A172 (cell line): ENCODE measurements at places on chromosomes 11 and 22. TPM values are rescaled to one million over a fixed set of nuclear protein-coding genes. Genes with fewer than 3 reads are reported as not detected.

GRCh38 chr11:120532832-120533196 is 21.3 kb downstream of the GRIK4 start:
- peak; percentile 6 for DNase-seq

FOLH1 gene
- not detected in 2 replicates for total RNA-seq

DNA sequence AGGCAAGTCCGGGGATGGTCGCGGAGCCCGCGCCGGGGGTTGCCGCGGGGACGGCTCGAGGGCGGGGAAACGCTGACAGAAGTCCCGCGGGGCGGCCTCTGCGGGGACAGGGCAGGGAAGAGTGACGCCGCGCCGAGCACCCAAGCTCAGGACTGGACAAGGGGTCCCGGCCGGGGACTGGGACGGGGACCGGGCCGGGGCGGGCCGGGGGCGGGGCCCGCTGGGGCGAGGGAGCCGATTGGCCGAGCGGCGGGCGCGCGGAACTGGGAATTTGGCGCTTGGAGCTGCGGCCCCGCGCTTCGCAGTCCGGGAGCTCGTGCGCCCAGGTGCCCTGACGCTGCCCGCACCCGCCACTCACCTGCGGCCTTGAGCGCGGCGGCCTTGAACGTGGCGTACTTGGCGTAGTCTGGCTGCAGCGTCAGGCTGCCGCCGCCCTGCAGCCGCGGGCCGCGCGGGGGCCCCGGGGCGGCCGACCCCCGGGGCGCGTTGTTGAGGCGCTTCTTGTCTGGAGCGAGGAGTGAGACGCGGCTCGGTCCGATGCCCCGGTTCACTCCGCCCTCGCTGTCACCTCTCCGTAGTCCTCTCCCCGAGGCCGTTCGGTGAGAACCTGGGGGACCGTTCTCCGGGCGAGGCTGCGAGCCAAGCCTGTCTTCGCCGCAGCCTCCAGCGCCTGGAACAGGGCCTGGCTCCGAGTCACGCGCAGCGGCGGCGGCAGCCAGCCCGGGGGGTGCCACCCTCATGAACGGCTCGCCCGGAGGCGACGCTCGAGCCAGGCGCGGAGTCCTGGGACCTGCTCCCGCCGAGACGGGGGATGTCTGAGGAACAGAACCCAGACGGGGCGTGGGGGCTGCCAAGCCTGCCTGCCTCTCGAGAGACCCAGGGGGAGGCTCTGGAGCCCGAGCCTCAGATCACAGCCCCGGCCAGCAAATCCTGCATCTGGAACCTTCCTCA is 4.5 kb downstream of the SHISA8 start:
- no peak for DNase-seq

- no peak for DNase-seq
Measured at GRCh38 chr22:39294571-39295468, 24.6 kb downstream of the RPL3 start.

DNA sequence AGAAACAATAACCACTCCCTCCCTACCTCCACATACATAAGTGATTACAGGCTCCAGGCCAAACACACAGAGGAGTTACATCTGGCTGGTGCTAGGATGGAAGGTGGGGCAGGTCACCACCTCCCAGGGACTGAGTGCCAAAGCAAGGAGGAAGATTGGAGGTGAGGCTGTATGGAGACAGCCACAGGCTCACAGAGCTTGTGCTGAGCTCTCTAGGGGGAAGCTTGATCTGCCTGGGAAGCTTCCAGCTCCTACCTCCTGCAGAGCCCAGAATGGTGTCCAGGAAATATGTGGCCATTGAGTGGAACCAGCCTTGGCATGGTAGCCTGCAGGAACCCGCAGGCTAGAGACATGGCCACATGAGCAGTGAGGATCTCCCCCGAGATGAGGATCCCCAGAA is 3.6 kb upstream of the MED15 start:
- peak; percentile 52 for DNase-seq

MIEF1 gene
- total RNA-seq = 14.0 and 15.8 TPM in 2 replicates

- no peak for DNase-seq
Measured at GRCh38 chr22:41117127-41117965, 25.0 kb downstream of the EP300 start.

DNA sequence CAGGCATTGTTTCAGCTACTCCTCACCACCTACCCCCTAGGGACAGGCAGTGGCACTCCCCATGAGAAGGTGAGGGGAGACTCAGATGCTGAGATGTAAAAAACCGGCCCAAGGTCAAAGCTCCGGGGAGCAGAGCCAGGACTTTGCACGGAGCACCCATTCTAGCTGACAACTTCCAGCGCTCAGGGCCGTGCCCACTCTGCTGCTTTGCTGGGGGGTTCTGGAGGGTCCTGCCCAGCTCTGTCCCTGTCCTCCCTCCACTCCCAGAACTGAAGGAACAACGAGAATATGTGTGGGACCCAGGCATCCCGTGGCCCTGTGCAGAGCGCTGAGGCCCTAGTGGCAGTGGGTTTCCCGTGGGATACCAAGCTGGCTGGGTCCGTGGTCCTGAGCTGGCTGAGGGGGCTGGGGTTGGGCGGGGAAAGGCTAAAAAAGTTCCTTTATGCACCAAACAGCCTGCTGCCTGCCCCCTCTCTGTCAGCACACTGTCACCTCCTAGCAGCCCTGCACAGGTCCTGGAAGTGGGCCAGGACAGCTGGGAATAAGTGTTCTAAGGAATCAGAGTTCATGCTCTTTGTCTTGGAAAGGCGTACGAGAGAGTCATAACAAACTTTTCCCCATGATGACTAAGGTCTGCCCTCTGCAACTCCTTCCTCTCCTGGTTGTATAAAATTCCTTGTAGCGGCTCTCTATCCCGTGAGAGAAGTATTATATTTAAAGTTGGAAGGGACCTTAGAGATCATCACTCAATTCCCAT is 1.9 kb downstream of the MS4A10 start:
- DNase-seq = peak; percentile 50

- no peak for DNase-seq
Measured at GRCh38 chr22:26547426-26547825, 35.2 kb upstream of the TFIP11 start.

GPR152 gene
- total RNA-seq = not detected in 2 replicates

DNA sequence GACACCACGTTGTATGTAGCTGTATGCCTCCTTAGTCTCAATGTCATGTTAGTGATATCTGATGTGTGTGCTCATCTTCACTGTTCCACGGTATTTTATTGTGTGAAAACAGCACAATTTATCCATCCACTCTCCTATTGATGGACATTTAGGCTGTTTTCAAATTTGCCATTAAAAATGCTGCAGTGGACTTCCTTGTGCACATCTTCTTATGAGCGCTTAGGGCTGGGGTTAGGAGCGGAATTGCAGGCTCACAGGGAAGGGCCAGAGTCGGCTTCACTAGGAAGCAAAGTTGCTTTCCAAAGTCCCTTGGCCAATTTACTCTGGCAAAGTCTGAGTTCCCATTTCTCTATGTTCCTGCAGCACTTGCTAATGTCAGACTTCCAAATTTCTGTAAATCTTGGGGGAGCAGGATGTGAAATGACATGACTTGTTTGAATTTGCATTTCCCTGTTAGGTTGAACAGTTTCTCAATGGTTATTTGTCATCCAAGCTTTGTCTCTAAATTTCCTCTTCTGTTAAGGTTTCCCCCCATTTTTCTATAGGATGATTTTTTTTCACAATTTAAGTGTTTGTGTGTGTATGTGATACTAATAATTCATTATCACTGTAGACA is 75.4 kb downstream of the MYEOV start:
- no peak for DNase-seq

DNA sequence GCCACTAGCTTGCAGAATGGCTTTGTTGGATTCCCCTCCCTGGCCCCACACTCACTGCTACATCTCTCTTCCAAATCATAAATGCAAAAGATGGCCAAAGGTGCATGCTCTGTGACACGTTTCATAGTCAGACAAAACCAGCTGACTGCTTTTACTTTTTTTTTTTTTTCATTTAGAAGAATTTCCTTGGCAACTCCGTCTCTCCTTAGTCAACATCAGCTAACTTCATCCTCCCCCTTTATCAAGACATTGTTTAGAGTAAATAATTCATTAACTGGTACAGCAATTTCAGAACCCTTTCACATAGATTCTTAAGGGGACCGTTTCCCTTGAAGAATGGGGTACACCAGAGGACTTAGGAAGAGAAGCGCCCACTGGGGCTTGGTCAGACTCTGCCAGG is 16.0 kb downstream of the KCNQ1OT1 start:
- DNase-seq = no peak

GRCh38 chr11:38305682-38306081 is 1707.6 kb upstream of the RAG2 start:
- no peak for DNase-seq

- peak; percentile 83 for DNase-seq
Measured at GRCh38 chr22:35921777-35922176, 106.8 kb downstream of the RBFOX2 start.

OR4A16 gene
- not detected in 2 replicates for total RNA-seq

GRCh38 chr11:133137270-133137669 is 395.0 kb downstream of the OPCML start:
- no peak for DNase-seq

GRCh38 chr11:70400643-70401042 is 2.3 kb downstream of the CTTN start:
- no peak for DNase-seq

PKDREJ gene
- total RNA-seq = under 0.01 TPM in 1 of 2 replicates, not detected in the other

- no peak for DNase-seq
Measured at GRCh38 chr11:47941907-47942558, 38.3 kb upstream of the PTPRJ start.

CAPN5 gene
- 15.2 and 18.3 TPM in 2 replicates for total RNA-seq

DNA sequence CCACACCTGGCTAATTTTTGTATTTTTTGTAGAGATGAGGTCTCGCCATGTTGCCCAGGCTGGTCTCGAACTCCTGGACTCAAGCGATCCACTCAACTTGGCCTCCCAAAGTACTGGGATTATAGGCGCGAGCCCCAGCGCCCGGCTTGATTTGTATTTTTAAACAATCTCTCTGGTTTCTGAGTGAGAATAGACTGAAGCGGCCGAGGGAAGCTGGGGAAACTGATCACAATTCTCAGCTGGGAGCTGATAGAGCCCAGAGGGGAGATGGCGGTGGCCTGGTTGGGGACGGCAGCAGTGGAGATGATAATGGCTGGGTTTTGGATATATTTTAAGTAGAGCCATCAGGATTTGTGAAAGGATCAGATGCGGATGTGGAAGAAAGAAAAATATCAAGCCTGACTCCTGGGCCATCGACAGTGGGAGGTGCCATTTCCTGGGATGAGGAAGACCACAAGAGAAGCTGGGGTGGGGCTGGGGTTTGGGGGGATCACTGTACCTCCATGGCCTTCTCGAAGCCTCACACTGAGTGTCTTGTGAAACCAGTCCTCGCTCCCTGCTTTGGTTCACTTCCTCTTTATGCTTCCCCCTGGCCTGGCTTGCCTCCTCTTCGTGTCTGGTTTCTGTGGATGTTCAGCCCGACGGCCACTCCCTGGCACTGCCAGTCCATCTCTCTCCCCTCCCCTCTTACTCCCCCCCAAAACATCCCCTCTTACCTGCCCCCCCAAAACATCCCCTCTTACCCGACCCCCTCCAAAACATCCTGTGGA is 51.9 kb downstream of the IGLL1 start:
- DNase-seq = no peak

DNA sequence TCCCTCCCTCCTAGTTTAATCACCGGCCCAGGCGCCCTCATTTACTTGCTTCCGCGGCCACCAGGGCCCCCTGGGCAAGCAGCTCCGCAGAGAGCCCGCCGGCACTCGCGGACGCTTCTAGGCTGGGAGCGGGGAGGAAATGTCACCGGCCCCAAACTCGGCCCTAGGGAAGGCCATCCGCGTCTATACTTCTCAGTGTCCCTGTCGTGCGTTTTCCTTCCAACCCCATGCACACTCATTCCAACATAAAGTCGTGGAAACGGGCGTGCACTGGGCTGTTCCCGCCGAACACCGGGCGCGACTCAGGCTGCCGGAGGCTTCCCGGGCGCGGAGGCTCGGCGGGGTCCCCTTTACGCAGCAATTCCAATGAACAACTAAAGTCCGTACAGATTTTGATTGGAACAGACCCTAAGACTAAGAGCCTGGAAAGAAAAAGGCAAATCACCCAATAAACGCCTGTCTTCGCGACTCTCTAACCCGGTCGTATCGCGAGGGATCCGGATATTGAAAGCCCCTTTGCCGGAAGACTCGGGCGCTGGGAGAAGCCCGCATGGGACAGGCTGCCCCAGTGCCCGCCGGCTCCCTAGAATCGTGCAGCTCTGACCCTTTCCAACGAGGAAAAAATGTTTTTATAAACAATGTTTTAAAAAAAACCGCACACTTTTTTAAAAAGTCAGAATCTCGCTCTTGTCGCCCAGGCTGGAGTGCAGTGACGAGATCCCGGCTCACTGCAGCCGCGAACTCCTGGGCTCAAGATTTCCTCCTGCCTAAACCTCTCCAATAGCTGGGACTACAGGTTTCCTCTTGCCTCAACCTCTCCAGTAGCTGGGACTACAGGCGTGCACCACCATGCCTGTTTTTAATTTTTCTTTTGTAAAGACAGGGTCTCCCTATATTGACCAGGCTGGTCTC is 1.3 kb upstream of the BARX2 start:
- no peak for DNase-seq

C11orf68 gene
- total RNA-seq = 22.2 and 27.3 TPM in 2 replicates
